ENCODE measurements at places on chromosomes 7 and 10. TPM values are rescaled to one million over a fixed set of nuclear protein-coding genes. Genes with fewer than 3 reads are reported as not detected.

- no peak for DNase-seq
These were observed 100.6 kb downstream of the ICA1 start for GRCh38 chr7:8161364-8161828.

DNA sequence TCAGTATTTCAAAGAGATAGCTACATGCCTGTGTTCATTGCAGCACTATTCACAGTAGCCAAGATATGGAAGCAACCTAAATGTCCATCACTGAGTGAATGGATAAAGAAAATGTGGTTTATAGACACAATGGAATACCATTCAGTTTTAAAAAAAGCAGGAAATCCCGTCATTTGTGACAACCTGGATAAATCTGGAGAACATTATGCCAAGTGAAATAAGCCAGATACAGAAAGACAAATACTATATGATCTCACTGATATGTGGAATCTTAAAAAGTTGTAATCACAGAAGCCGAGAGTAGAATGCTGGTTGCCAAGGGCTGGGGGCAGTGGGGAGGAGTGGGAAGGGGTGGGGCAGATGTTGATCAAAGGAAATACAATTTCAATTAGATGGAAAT lies 235.8 kb upstream of the IGFBP3 start:
- no peak for DNase-seq

GRCh38 chr10:122998934-122999333 lies 9.7 kb downstream of the IKZF5 start:
- DNase-seq: no peak

Gene HOXA9
- 50.1 TPM for total RNA-seq

GRCh38 chr7:6385909-6386560 lies 61.7 kb downstream of the DAGLB start:
- no peak for DNase-seq

Gene MOGAT3
- not detected for total RNA-seq

DNA sequence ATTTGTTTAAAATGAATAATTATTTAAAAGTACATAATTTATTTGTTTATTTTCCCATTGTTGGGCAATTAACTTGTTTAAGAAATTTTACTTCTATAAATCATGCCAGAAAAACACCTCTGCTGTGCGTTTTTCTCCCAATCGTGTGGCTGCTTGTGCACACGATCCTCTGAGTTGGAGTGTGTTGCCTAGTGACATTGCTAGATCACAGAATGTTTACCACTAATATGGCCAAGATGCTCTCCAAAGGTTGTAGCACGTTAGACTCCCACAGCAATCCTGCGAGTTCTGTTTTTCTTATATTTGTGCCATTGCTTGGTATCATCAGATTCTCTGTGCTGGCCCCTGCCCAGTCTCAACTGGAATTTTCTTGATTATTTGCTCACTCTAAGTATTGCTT lies 207.1 kb upstream of the ADCY1 start:
- no peak for DNase-seq

- no peak for DNase-seq
These were observed 197.5 kb upstream of the CSTF2T start for GRCh38 chr10:51896849-51897248.

- no peak for DNase-seq
These were observed 92.4 kb upstream of the ADARB2 start for GRCh38 chr10:1829712-1830111.

Gene CHAT
- total RNA-seq: not detected

Measured in lower leg skin (tissue), 4 donors.